ENCODE measurements at places on chromosomes 12 and 14.

DNA sequence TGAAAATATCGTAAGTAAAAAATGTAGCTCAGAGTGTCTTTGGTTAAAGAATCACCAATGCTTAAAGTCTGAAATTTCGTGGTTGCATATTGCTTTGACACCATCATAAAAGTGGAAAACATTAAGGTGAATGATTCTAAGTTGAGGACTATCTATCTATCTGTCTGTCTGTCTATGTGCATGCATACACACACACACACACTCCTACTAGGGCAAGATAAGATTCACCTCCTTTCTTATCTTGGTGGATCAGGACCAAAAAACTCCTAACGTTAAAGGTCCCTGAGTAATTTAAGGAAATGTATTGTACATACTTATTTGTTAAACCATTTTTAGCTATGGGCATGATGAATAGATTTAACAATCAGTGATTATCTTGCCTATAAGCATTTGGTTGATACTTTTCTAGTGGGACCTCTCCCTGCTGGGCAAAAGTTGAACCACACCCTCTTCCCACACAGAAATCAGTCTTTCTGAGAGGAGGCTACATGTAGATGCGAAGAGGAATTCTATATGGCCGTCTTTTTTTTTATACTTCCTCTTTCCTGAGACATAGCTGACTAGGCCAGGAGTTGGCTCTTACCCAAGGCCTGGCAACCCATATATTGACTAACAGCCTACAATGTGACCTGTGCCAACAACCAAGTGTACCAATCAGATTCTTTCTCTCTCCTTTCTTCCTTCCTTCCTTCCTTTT lies 19.3 kb upstream of the LLPH start:
- DNase-seq = no peak

- DNase-seq = no peak
These were observed 103.7 kb downstream of the ETV6 start for GRCh38 chr12:11753150-11753499.

DNA sequence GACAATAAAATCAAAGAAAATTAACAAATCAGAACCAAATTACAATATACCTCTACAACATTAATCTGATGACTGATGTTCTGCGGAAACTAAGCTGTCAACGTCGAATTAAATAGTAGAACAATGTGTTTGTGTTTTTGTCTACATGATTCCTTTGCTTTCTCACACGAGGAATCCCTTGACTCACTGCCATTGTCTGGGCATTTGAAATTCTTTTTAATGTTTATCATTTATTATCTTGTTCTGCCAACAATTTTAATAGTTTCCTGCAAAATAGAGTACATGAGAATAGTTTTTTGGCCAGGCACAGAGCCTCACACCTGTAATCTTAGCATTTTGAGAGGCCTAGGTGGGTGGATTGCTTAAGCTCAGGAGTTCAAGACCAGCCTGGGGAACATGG lies 76.6 kb upstream of the KRAS start:
- no peak for DNase-seq

- DNase-seq = no peak
These were observed 4.4 kb downstream of the BLTP3B start for GRCh38 chr12:100138048-100138802.

DNA sequence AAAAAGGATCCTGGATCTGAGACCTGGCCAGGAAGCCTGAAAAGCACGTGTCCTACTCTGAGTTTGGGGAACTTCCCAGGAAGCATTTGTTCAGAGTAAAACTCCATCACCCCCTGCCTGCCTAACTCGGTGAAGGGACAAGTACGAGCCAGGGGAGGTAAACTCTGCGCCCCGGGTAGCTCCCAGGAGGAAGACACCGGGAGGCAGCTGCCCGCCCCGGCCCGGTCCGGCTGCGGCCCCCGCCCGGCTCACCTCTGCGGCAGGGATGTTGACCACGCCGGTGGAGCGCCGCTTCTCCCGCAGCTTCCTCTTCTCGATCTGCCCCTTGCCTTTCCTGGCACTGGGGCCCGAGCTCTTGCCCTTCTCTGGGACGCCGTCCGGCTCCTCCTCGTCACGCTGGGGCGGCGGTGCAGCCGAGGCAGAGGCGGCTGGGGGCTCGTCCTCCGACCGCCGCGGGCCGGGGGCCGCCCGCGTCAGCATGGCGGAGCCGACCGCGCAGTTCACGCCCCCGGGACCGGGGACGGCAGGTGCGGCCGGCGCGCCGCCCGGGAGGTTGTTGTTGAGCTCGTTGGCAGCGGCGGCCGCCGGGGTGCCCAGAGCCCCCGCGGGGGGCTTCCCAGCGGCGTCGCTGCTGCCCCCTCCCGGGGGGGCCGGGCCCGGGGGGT lies 1.2 kb downstream of the PAWR start:
- no peak for DNase-seq

DNA sequence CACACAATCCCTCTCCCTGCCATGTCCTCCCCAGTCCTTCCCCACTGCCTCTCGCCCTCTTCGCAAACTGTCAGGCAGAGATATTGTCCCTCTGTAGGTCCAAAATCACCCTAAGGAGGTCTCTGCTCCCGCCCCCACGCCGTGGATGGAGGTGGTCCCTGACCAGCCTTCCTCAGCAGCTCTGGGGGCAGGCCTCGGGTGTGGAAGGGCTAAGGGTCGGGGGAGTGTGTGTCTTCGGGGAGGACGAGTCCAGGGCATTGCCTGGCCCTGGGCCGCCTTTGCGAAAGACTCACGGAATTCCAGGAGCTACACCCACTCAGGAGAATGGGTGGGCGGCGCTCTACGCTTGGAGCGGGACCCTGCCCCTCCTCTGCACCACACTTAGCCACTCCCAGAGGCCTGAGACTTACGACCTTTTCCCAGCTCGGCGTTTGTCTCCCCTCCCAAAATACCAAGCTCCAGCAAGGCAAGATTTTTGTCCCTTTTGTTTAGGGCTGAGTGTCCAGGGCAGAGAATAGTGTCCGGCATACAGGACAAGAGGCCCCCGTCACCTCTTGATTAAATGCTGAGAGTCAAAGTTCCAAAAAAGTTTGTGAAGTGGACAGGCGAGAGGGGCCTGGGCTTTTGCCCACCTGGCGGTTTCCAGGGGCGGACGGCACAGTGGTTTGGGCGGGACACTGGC lies 881 bp downstream of the PYGL start:
- no peak for DNase-seq

DNA sequence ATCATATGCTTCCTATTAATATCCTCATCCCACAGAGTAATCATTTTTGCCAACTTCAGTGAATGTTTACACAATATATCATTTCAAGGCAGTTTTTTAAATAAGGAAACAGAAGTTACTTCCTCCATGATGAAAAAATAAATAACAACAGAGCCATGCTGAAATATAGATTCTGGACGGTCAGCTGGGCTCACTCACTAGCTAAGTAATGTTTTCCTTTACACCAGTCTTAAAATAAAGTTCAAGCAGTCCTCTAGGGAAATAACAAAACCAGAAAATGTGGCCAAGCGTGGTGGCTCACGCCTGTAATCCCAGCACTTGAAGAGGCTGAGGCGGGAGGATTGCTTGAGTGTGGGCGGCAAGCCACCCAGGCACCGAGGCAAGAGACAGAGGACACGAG lies 28.7 kb downstream of the AICDA start:
- no peak for DNase-seq

GRCh38 chr12:57129321-57129842 lies 1.1 kb downstream of the LRP1 start:
- no peak for DNase-seq

DNA sequence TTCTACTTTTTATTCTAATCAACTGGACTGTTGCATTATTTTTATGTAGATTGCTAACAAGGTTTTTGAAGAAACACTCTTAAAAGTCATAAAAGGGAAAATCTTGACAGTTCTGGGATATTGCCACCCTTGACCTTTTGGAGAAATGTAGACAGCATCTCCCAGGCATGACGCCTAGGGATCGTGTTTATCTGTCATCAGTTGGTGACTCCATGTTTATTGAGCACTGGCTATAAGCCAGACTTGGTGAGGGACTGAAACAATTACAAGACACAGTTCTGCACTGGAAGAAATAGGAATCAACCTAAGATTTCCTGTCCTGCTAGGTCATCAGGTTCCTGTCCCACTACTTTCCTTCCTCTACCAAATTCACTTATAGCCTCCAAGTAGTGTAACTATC lies 34.5 kb downstream of the HMGA2 start:
- DNase-seq = no peak

DNA sequence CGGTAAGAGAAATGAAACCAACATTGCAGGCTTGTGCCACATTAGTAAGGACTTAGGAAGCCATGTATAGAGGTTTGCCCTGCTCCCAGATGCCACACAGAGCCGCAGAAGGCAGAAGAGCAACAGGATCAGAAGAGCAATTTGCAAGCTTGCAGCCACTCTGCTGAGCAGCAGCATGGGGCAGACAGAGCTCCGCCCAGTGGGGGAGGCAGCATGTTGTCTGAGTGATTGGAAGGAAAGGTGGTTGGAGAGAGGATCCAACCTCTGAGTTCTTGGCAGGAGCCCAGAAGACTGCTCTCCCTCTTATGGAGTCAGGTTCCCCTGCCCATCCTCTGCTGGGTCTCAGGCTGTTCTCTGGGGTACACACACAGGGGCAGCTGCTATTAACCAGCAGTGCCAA lies 2.3 kb upstream of the KRT6A start:
- no peak for DNase-seq

GRCh38 chr12:103840462-103840875 lies 565 bp downstream of the NT5DC3 start:
- peak; percentile 10 for DNase-seq

- no peak for DNase-seq
These were observed 486.5 kb downstream of the ZFP36L1 start for GRCh38 chr14:68306265-68306933.

- DNase-seq = no peak
These were observed 978.1 kb downstream of the GALC start for GRCh38 chr14:87014856-87015255.

- DNase-seq = no peak
These were observed 47.6 kb upstream of the FERMT2 start for GRCh38 chr14:52998376-52999015.

DNA sequence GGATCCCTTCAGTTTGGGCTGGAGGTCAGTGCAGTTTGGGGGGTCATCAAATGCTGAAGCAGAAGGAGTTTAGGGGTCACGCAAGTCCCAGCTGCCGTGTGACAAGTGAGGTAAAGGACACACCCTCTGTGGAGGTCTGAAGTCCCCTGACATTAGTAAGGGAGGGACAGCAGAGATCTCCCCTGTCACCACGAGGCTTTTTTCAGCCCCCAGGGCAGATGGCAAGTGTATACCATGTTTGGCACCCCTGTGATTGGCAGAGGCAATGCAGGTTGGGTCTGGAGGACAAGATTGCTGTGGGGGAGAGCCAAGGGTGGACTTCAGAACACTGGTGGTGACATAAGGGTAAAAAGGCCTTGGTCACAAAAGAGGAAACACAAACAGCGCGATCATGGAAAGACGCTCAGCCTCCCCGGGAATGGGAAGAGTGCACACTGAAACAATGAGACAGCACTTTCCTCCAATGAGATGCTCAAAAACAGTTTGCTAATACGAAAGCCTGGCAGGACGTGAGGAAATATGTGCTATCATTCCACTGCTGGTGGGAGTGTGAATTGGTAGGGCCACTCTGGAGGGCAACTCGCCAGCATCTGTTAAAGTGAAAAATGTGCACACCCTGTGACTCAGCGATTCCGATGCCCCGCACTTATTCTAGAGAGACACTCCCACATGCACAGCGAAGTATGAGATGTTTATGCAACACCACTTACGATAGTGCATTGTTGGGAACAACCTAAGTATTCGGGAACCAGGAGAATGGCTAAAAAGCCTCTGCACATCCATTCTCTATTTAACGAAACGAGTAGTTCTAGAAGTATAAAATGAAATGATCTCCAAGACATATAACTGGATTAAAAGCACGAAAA lies 14.4 kb upstream of the CD27 start:
- no peak for DNase-seq

- DNase-seq = no peak
These were observed 418 bp upstream of the MYG1 start for GRCh38 chr12:53299101-53299453.

GRCh38 chr12:41801261-41801660 lies 343.4 kb downstream of the GXYLT1 start:
- no peak for DNase-seq

GRCh38 chr12:80364056-80364455 lies 80.0 kb upstream of the PTPRQ start:
- DNase-seq = no peak

DNA sequence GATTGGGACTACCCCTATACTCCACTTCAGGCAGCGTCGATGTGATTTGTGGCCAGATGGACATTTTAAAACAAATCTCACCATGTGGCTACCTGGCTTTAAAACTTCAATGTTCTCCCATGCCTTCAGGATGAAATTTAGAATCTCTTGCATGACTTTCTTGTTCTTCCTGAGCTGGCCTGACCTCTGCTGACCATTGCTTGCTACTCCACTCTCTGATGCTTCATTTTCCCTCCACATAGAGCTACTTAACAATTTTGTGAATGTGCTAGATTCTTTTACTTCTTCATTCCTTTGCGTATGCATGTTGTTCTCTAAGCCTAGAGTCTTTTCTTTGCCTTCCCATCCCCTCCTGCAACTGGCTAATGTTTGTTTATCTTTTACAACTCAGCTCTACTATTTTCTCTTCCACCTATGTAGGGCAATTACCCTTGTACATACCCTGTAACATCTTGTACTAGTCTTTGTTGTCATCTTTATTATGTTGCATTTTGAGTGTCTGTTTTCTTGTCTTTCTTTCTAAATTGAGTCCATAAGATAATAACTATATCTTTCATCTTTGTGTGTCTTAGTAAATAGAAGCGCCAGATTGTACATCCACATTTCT lies 41.2 kb downstream of the YLPM1 start:
- DNase-seq = no peak

DNA sequence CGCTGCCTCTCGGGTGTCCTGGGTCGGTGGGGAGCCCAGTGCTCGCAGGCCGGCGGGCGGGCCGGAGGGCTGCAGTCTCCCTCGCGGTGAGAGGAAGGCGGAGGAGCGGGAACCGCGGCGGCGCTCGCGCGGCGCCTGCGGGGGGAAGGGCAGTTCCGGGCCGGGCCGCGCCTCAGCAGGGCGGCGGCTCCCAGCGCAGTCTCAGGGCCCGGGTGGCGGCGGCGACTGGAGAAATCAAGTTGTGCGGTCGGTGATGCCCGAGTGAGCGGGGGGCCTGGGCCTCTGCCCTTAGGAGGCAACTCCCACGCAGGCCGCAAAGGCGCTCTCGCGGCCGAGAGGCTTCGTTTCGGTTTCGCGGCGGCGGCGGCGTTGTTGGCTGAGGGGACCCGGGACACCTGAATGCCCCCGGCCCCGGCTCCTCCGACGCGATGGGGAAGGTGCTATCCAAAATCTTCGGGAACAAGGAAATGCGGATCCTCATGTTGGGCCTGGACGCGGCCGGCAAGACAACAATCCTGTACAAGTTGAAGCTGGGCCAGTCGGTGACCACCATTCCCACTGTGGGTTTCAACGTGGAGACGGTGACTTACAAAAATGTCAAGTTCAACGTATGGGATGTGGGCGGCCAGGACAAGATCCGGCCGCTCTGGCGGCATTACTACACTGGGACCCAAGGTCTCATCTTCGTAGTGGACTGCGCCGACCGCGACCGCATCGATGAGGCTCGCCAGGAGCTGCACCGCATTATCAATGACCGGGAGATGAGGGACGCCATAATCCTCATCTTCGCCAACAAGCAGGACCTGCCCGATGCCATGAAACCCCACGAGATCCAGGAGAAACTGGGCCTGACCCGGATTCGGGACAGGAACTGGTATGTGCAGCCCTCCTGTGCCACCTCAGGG lies 679 bp downstream of the ARF6 start:
- peak; percentile 49 for DNase-seq
